ENCODE measurements at places on chromosomes 2 and 18.

- no peak for DNase-seq
Measured at GRCh38 chr2:37361994-37362698, 17.7 kb downstream of the QPCT start.

GRCh38 chr18:55501579-55501978 lies 86.4 kb downstream of the TCF4 start:
- no peak for DNase-seq

DNA sequence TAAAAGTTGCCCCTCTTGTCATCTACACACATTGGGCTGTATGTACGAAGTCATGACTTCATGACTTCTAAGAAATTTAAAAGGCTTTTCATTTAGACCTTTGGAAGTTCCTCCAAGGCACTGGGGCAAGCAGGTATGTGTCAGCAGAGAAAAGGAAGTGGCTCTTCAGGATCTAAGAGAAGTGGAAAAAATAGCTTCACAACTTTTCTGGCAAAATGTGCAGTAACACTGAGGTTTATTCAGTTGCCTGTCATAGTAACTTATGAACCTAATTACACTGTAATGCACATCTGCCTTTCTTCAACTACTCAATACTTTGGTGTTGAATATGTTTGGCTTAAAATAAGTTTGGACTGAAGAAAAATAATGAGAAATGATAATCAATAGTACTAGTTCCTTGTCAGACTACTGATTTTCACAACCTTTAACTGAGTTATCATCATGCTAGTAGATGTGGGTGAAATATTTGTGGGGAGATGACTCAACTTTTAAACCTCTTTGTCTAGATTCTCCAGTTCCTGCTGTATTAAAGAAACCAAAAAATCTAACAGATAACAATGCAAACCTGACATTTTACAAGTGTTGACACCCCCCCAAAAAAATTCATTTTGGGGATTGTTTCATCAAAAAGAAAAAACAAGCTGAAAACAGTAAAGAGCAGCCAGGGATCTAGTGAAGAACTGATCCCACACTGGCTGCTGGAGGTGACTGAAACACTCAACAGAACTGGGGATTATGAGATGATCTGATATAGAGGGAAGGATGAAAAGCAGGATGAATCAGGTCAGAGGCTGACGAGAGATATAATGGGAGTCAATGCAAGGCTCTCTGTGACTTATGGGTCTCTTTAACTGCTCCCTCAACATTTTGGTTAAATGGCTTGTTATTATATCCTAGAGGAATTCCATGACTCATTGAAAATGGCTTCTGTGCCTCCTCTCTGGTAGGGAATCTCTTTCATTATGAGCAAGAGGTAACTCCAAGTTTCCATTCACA lies 84.6 kb downstream of the COLEC12 start:
- no peak for DNase-seq

GRCh38 chr18:79136742-79137141 lies 67.5 kb downstream of the ATP9B start:
- DNase-seq, result no peak

- no peak for DNase-seq
Measured at GRCh38 chr2:43013821-43014345, 212.5 kb downstream of the ZFP36L2 start.

Data from GM12878 (cell line).